ENCODE measurements at places on chromosomes 2 and 18.

DNA sequence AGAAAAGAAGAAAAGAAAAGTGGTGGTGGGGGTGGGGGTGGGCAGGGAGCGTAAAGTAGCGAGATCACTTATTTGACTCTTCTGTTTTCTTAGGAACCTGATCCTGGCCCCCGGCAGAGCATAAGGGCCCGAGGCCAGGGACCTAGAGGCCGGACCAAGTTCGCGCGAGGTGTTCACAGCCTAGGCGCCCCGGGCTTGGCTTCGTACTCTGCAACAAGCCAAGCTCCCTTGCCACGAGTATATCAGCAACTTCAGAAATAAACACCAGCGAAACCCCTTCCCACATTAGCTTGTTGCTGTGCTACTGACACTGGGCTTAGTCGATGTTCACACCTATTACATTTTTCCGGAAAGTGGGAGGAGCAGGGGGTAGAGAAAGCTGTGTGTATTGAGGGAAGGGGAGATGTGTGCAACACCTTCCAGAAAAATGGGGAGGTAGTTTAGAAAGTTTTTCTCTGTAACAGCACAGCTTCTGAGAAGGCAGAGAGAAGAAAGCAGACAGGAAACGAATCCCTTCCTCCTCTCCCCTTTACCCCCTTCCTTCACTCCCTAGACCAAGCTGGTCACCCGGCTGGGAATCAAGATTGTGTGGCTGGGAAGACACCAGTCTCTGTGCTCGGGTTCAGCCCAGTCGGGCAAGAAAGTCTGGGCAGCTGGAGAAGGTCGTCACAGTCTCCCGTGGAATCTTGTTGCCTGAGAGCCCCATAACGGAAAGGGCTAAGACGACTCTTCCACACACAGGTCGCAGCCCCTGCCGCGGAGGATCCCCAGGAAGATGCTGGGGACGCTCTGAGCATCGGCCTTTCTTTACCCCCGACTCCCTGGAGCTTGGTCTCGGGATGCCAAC, 12.0 kb upstream of the SATB2 start:
- DNase-seq = no peak

DNA sequence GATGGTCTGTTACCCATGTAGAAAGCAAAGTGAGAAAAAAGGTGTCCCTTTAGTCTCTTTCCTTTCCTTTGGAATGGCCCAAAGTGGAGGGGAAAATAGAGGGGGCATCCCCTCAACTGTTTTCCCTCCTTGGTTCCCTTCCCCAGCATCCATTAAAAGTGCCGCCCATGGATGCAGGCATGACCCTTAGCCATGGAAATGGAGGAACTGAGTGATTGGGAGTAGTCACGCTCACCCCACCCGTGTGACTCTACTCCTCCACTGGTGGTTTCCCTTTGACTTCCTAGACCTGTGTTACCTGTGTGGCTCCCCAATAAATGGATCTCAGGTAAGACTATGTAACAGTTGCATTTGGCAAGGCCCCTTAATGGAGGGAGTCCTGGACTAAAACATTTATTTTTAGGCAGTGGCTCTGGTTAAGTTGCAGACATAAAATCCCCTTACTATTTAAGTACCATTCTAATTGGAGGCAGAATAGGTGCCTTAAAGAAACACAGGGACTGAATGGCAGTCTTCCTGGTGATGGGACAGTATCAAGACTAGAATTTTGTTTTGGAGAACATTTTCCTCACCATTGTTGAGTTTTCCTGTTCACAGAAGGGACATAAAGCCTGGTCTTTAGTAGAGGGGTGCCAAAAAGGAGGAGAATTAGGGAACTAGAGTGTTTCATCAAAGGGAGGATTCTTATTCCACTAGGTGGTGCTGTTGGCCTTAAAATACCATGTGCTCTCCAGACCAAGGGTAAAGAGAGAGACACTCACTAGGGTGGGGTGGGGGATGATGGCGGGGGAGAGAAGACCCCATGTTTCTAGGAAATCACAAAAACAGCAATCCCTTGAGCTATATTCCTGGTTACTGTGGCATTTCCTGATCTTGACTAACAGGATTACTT, 25.7 kb upstream of the PLA2R1 start:
- DNase-seq = no peak

DNA sequence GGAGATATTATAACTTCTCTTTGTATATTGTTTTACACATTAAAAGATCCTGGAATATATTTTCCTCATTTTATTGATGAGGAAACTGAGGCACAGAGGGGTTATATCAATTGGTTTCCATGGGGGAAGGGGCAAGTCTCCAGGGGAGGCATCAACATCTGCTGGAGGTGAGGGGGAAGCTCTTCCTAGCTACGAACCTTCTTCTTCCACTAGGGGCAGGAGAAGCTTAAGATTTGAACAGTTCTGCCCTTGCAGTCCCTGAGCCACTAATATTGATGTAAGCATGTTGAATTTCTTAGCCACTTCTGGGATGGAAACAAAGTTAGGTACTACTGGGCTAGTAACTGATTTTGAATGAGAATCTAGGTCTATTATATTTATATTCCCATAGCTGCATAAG, 140.1 kb upstream of the AQP4 start:
- DNase-seq = no peak

DNA sequence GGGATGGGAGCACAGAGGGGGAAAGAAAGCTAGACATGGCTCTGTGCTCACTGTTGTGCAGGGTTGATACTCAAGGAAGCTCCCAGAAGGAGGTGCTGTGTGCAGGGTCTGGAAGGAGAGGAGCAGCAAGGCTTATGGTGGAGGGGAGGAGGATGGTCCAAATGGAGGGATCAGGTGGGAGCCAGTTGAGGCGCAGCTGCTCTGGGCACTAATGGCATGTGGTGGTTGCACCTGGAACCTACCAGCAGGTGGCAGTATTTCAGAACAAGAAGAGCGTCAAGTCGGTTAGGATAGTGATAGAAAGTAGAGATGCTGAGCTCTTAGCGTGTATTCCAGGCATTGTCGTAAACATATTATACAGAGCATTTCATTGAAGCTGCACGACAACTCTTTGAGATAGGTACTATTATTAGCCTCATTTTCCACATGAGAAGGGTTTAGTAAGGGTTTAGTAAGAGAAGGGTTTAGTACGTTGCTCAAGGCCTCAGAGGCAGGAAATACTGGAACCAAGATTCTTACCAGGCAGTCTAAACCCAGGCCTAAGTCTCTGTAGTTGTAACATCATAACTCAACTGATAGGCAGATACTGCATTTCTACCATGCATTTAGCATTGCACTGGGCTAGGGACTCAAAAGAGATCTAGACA, 223.7 kb downstream of the CYP26B1 start:
- DNase-seq = peak; percentile 61

- DNase-seq = no peak
These were observed 567 bp downstream of the TMEM200C start for GRCh38 chr18:5894611-5895298.

DNA sequence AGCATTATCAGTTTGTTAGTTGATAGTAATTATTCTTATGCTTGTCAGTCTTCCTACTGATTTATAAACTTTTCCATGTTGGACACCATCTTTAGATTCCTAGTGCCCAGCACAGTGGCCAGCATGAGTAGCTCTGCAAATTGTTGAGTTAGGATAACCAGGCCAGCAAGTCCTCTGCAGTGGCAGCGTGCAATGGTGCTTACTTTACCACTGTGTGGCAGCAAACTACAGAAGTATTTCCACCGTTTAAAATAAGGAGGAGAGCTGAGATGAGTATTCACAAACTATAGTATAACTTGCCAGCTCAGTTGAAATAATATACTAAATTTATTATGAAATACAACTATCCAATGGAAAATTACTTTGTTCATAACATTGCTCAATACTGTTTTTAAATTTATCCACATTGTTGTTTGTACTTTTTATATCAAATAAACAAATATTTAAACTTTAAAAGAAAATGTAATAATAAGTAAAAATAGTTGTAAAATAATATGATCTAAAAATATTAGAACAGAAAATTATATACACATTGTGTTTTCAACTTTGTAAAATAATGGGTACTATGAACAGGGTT, 9.3 kb upstream of the THADA start:
- peak; percentile 34 for DNase-seq

GRCh38 chr2:86700690-86701089, 19.4 kb upstream of the RMND5A start:
- DNase-seq = no peak

DNA sequence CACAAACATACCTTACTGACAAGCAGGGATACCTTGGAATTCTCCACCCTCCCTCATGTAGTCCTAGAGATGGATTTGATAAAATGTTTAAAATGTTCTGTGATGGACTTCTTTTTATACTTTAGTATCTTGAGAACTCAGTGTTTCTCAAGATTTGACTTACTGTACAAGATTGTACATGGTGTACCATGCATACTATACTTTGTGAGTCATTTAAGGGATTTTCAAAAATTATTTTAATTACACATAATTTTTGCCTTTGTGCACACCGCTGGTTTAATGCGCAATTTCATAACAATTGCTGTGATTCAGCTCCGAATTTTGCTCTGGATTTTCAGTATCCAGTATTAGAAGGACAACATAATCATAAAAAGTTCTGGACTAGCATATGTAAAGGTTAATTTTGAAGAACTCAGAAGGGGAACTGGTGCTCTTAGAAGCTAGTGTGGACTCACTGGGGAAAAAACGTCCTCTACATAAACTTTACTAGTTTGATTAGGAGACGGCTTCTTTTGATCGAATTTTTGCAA, 78.6 kb upstream of the ACSL3 start:
- no peak for DNase-seq

- peak; percentile 63 for DNase-seq
These were observed at the start of gene CDCA7 for GRCh38 chr2:173354582-173355131. TSS of gene CDCA7 (plus strand) at chr2:173354872. CDS start at chr2:173354964, 92 bp downstream.

DNA sequence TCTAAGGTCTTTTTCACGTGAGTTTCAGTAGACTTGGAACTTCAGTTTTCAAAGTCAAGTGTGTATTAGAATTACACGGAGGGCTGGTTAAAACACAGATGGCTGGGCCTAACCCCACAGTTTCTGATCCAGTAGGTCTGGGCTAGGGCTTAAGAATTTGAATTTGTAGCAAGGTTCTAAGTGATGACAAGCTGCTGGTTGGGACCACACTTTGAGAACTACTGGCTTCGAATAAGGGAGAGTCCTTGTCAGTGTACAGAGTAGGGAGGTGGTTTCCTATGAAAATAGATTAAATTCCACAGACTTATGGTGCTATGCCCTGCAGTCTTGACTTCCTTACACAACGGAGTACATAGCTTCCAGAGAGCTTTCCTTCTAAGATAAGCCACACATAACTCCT, 4.5 kb downstream of the RHOB start:
- no peak for DNase-seq

- DNase-seq = no peak
These were observed 16.3 kb downstream of the ABCB11 start for GRCh38 chr2:169014780-169015179.

DNA sequence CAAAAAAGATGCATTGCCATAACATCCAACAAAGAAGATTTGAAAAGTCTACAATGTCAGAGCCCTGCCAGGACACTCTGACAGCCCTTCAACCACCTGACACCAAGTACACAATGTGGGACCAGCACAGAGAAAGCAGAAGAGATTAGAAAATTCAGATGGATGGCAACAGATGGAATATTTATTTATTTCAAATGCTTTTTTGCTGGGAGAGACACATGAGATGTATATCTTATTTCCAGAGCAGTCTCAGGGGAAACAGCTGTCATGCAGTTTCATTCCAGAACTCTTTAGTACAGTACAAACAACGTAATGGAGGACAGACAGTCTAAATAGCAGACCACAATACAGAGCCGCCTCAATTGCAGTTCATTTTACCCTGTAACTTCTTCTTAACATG, 110.1 kb downstream of the MAIP1 start:
- DNase-seq = no peak

Measured in stimulated activated CD4-positive, alpha-beta T cell treated with anti-CD3 and anti-CD28 coated beads, Interleukin-2, amount 100 ng/mL, for 24 hours (primary cell).